NB4 (cell line): ENCODE measurements at places on chromosomes 7 and 10.

DNA sequence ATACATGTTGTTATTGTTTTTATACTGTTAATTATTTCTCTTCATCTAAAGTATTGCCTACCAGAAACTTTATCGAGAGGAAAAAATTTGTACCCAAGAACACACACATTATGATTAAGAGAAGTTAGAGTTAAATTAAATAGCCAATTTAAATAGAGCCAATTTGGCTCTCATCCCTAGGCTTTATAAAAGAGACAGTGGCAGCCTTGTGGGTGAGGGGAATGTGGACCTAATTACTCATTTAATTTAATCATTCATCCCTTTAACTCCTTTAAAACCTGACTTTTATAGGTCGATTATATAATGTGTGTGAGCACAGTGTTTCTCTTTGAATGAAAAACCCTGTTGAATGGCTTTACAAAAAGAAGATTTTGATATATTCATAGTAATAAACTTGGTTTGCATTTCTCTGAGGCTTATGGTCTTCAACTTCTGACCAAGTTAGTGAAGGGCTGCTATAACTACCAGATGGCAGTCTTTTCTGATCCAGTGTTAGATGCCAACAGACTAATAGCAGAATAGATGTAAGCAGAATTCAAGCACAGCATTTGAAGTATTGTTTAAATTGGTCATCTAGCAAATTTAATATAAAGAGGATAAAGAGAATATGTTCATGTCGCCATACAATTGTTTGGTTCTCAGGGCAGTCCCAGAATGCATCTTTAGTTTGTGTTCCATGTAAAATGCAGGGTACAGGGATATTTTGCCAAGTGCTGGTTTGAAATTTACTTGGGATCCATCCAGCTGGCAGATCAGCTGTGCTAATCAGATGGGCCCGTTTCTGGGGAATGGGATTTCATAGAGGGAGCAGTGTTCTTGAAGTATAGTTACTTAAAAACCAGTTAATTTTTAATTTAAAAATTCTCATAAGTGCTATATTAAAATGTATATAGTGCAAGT lies 25.3 kb downstream of the ADD3 start:
- no peak for DNase-seq

DNA sequence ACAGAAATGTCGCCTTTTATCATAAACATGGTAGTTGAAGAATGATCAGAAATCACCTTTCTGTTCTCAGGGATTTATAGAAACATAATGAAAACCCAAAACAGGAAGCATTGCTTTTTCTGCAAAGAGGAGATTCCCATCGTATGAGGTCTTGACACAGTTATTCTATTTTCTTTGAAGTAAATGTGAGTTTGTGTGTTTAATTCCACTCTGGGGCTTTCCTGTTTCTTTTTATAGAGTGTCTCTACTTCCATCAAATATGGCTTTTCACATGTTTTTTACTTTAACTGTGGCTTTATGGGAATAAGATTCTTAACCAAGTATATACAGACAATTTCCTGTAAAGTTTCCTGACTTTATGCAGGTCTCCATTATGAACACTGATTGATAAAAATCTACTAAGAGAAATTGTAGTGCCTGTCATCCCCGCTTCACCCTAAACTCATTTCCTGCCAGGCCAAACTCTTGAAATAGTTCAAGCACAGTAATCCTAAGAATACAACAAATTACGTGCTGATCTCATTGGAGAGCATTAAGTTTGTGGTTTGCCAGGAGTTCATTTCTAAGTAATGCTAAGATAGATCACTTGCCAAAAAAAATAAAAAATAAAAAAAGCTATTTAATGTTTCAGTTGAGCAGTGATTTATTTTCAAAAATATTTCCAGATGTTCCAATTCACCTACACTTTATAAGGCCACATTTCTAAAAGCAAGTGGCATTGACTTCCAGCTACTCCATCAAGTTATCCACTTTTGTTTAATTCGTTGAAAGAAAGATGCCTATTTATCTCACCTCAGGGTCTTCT lies 52.2 kb upstream of the SEC61G start:
- DNase-seq = no peak

DNA sequence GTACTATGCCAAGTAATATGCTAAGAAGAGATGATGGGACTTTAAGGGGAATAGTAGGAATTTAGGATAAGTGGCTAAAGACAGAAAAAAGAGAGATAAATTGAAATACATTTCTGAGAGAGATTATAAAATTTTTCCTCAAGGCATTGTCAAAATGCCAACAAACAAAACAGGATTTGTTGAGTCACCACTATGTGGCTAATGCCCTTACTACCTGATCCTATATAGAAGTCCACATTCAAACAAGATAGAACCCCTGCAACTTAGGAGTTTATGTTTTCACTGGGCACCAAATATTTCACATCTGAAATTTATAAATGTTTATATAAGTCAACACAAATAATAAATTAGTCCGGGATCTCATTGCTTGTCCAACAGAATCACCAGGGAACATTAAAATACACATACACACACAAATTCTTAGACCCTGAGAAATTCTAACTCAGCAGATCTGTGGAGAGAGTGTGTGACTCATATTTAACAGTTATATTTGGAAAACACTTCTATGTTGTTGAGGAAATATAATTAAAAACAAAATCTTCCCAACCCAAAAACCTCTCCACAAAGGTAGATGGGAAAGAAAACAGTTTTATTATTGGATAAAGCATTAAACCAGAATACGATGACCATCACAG lies 154.3 kb downstream of the PPP1R3A start:
- no peak for DNase-seq

DNA sequence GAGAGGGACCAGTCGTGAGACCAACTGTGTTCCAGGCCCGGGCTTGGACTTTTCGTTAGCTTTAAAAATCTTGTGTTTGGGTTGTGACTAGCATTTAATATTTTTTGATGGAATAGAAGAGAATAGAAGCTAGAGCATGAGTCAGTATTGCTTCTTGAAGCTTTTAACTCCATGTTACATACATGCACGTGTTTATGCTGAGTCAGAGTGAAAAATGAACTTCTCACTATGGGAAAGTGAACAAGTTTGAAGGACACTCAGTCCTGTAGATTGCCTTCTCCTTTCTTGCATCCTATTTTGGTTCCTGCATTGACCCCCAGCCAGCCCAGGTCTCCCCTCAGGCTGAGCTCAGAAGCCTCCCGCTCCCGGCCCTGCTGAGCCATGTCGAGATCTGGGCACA lies 31.8 kb downstream of the GHRHR start:
- peak; percentile 53 for DNase-seq

- DNase-seq = peak; percentile 35
These were observed 1.1 kb downstream of the GRID1 start for GRCh38 chr10:86365346-86366032.

- no peak for DNase-seq
These were observed 33.0 kb downstream of the UCMA start for GRCh38 chr10:13201132-13201531.

- DNase-seq = no peak
These were observed 227.2 kb upstream of the GRB10 start for GRCh38 chr7:51009716-51010496.

- DNase-seq = no peak
These were observed 173.8 kb downstream of the DIP2C start for GRCh38 chr10:515674-516073.

GRCh38 chr10:124341768-124342135 lies 77.0 kb downstream of the OAT start:
- peak; percentile 64 for DNase-seq

DNA sequence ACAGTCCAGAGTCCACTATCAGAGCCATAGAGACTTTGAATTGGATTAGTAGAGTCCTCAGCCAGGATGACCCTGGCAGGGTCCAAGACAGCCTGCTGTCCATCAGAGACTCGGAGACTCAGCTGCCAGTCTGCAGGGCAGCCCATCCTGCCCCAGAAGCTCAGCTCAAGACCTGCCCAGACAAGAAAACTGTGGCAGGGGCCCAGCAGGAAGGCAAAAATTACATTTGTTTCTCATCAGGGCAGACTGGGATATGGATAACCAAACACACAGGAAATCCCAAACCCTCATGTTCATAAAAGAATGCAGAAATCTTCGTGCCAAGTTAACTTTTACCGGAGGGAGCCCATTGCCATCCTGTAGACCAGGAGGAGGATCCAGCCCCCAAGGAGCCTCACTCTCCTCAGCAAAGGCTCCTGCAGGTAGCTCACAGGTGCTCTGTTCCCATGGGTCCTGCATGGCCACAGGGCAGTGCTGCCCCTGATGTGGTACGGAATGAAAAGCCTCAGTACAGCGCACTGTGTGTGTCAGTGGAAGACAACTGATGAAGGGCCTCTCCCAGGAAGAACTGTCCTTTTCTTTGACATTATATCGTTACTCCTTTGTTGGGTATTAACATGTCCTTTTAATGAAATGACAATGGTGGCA lies 222.2 kb downstream of the KCNMA1 start:
- no peak for DNase-seq

DNA sequence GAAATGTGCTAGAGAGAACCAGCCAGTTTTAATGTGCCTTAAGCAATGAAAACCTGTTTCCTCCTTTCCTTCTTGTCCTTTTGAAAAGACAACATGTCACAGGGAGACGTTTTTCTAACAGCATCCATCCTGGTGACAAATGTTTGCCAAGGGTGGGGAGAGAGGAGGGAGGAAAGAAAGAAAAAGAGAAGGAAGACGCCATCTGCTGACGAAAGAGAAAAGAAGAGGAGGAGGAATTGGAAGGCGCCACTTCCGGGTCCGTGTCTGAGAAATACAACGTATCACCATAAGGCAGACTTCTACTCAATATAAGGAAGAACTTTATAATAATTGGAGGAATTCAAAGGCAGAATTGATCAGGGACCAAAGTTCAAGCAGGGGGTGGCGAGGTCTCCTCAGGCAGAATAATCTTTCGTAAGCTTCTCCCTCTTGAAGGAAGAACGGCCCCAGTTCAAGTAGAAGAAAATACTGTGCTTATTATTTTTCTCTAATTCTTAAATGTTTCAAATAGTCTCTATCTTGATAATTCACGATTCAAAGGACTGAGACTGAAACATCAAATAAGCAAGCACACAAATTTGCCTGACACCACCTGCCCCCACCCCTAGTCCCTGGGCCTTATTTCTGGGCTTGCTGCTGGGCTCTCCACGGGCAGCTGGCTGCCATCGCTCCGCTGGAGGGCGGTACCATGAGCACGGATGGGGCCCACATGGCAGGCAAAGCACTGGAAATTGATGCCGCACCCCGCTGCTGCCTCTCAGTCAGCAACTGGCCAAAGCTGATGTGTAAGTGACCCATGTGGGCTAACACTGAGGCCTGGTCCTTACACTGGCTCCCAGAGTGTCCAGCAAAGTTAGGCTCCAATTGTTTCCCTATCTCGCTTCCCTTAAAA lies 273.7 kb upstream of the KLF14 start:
- peak; percentile 76 for DNase-seq

- no peak for DNase-seq
These were observed 6.4 kb downstream of the NFKB2 start for GRCh38 chr10:102401735-102402511.

GRCh38 chr7:111735661-111736551 lies 173.6 kb upstream of the IMMP2L start:
- DNase-seq = peak; percentile 74

GRCh38 chr7:42843205-42843800 lies 68.6 kb downstream of the C7orf25 start:
- DNase-seq = peak; percentile 69

DNA sequence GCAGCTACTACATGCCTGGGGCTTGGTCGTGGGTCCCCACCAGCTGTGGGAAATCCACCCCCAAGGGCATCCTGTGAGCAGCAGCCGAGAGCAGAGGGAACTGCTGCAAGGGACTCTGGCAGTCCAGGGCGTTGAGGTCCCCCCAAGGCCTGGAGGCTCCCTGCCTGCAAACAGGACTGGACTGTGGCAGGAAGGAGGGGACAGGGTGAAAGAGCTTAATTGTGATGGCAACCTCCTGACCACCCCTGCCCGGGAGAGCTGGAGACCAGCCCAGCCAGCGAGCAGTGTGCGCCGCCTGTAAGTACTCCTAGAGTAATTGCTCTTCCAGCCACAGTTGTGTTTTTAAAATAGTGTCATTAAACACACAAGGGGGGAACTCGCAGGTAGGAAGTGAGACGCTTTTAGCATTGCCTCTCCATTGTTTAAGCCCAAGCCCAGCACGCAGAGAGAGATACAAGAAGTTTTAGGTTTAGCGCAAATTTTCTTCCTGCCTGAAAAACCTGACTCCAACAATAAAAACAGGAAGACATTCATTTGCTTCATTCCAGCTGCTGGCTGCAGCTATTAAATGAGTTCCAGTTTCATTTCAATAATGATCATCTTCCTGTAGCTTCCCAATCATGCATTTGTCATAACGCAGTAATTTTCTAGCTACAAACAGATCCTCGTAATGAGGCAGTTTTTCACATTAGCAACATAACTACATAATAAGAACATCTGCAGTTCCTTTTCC lies 111.1 kb downstream of the EBF3 start:
- no peak for DNase-seq
